Iris pigment epithelial cell (primary cell): ENCODE measurements at places on chromosomes 6 and 20.
A peak's percentile ranks its signal among the peaks of the same experiment; 100 is the strongest.

DNA sequence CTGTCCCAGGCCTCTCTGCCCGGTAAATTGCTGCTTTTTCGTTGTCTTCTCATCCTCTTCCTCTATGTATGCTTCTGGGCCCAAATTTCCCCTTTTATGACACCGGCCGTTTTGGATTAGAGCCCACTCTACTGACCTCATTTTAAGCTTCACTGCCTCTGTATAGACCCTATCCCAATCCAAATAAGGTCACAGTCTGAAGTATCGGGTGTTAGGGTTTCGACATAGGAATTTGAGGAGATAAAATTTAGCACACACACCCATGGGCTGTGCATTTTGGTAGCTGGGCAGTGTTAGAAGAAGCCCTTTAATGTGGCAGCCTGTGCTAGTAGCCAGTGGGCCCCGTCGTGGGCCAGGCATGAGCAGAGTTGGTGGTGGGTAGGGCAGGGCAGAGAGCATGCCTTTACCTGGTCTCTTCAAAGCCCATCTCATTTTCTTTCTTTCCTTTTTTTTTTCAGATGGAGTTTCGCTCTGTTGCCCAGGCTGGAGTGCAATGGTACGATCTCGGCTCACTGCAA, 27.9 kb upstream of the EZR start:
- DNase-seq: no peak

DNA sequence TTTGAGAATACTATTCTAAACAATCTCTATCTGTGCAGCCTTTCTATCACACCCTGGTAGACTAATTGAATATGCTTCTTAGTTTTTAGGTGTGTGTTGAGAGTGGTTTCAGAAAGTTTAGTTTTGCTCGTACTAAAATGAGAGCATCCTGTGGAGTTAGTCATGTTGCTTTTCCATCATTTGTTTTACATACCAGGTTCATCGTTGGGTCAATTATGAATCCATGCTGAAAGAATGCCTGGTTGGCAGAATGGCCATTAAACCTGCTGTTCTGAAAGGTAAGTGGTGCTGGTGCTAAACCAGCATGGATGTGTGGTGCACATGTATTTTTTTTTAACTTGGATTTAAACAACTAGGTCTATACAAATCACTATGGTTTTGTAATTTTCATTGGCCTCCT, 49.3 kb downstream of the CYB5R4 start:
- peak; percentile 74 for DNase-seq

GRCh38 chr6:127967708-127968107, 66.8 kb upstream of the THEMIS start:
- no peak for DNase-seq

DNA sequence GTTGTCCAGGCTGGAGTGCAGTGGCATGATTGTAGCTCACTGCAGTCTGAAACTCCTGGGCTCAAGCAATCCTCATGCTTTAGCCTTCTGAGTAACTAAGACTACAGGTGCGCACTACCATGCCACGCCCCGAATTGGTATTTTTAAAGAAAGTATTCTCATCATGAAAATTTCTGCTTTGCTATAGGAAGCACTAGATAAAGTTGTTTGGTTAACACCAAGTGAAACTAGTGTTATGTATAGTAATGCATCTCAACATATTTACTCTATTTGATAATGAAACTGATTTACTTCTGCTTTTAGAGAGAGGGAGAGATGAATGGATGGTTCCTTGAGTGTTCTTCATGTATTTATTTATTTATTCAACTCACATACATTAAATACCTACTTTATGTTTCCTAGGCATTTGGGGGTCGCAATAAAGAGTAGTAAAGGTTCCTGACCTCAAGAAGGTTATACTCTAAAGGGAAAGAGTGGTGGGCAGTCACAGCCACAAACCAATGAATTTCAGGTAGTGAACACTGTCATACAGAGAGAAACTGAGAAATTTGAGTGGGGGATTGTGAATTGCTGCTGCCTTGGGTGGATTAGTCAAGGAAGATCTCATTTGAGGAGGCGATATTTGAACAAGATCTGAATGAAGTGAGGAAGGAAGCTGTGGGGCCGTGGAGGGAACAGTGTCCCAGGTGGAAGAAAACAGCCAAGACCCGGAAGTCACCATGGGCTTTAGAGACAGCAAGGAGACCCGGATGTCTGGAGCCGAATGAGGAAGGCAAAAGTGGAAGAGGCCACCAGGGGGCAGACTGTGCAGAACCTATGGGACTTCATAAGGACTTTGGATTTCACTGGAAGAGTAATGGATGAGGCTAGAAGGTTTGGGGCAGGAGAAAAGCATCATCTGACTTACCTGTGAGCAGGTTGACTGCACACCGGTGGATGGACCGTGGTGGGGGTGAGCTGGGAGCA, 185.6 kb downstream of the TSHZ2 start:
- DNase-seq: peak; percentile 55

- peak; percentile 74 for DNase-seq
Measured at GRCh38 chr6:26554697-26555504, 16.7 kb downstream of the HMGN4 start.

DNA sequence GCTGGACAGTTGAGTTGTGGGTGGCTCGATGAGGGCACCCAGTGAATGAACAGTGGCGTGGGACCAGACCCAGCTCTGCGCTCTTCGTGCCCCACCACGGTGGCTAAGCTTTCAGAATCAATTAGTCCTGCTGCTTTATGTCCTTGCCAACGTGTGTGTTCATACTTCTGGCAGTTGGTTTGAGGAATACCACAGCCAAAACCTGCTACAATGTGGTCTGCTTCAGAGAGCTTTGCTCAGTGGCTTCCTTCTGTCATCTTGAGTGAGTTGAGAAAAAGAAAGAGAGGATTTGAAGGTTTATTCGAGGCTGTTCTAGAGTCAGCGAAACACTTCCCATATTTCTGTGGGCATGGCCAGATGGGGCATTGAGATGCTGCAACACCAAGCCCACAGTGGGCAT, 39.5 kb upstream of the SLC22A2 start:
- no peak for DNase-seq

DNA sequence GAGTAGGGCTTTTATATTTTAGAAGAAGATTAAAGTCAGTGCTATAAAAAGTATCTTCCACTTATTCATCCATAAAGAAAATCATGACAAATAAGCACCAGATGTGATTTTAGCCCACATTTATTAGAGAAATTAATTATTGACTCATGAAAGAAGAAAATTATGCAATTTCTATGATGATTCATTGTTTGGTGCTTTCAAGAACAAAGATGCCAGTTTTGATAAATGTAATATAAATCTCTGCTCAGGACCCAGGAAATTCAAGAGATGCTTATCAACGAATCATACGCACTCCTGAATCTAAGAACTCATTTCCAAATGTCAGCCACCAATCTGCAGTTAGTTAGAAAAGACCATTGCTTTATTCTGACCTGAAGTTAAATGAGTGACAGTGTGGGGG, 211.4 kb downstream of the ARHGAP18 start:
- peak; percentile 77 for DNase-seq

DNA sequence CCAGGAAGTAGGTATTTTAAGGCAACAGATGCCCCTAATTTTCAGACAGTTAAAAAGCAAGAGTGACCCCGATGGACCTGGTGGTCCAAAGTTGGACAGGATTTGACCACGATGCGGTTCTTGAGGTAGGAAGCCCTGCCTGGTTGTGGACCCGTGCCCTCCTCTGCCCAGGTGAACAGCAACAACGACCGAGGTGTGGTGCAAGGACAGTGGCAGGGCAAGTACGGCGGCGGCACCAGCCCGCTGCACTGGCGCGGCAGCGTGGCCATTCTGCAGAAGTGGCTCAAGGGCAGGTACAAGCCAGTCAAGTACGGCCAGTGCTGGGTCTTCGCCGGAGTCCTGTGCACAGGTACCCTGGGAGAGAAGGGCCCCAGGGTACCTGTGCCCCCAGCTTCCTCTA, 18.7 kb downstream of the TGM6 start:
- no peak for DNase-seq

GRCh38 chr6:132322398-132322797, 78.9 kb downstream of the MOXD1 start:
- DNase-seq: peak; percentile 78

GRCh38 chr20:29873946-29874345, 1383.5 kb upstream of the DEFB115 start:
- peak; percentile 41 for DNase-seq

GRCh38 chr20:7180256-7181045, 413.0 kb downstream of the BMP2 start:
- DNase-seq: peak; percentile 67

DNA sequence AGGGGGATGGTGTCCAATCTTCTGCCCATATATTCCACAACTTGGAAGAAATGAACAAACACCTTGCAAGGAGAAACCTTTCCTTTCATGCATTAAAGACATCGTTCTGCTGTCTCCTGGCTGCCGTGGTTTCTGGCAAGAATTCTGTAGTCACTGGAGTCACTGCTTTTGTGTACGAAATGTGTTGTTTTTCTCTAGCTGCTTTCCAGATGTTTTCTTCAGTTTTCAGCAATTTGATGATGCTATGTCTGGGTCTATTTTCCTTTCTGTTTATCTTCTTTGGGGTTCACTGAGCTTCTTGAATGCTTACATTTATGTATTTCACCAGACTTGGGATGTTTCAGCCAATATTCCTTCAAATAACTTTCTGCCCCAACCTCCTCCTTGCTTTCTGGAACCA, 40.6 kb upstream of the SLCO4A1 start:
- DNase-seq: no peak

DNA sequence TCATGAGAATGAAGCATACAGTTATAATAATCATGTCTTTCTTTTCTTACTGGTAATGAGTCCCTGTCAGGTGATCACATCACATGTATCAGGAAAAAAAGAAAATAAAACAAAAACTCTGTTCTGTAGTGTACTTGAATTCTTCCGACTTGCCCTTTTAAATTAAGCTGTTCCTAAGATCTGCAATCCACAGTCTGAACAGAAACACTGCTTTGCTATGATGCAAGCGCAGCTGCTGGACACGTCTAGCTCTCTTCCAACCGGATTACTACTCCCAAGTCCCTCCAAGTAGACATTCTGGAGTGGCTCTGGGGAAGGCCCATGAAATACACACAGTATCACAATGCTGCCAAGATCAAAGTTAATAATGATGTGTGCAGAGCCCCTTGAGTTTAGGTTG, 83.7 kb downstream of the FYN start:
- DNase-seq: peak; percentile 81

- DNase-seq: no peak
Measured at GRCh38 chr6:30071858-30072257, 3.7 kb downstream of the RNF39 start.

GRCh38 chr6:144867761-144868160, 582.6 kb downstream of the UTRN start:
- DNase-seq: no peak

GRCh38 chr20:60108397-60108796, 150.2 kb downstream of the CDH26 start:
- DNase-seq: peak; percentile 12

DNA sequence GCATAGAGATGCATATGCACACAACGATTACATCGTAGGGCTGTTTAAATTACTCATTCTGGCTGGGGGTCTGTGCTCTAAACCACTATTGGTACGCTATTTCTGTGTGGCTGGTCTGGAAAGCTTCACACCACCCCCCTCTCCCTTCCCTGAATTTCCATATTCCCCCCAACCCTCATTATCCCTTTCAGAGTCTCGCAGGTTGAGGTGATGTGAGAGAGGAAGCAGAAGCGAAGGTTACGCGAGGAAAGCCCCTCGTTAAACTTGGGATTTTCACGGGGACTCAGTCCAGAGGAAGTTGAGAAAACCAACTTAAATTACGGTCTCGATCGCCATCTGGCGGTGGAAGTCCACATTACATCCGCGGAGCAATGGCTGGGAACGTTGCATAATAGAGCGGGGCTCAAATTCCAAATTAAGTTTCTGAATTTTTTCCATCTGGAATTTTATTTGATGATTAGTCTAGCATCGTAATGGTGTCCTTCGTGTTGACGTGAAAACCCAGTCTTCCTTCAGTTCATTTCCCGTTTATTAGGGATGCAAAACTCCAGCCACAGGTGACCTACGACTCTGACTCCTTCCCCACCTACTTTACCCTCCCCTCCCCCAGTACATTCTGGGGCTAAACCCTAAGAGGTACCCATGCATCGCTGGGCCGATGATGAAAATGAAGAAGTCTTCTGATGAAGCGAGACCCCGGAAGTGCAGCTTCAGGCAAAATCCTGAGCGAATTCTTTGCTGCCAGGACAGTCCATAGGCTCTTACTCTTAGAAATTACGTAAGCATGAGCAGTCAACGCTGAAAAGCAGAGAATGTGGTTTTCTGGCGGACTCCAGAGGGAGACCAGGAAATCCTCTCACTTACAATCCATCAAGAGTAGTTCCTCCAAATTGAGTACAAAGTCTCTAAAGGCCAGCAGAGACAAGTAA, 19.7 kb downstream of the HLA-DOB start:
- peak; percentile 45 for DNase-seq

DNA sequence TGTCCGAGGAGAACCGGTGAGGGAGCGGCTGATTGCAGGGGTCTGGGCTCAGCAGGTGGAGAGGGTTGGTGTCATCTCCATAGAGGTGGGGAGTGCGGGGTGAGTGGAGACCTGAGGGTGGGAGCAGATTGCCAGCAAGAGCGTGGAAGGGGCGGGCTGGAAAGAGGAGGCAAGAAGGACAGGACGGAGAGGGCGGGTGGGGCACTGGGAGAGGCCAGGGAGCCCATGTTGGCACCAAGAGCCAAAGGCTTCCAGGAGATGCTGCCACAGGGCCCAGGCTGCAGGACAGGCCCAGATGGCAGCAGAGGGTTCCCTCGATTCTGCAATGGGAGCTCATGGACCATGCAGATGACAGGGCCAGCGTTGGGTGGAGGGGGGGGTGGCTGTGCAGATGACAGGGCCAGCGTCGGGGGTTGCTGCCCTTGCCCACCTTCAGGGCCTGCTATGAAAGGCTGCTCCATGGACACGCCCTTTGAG, 105.4 kb downstream of the TMEM242 start:
- no peak for DNase-seq

GRCh38 chr6:170041526-170041925, 249.4 kb downstream of the DLL1 start:
- no peak for DNase-seq

DNA sequence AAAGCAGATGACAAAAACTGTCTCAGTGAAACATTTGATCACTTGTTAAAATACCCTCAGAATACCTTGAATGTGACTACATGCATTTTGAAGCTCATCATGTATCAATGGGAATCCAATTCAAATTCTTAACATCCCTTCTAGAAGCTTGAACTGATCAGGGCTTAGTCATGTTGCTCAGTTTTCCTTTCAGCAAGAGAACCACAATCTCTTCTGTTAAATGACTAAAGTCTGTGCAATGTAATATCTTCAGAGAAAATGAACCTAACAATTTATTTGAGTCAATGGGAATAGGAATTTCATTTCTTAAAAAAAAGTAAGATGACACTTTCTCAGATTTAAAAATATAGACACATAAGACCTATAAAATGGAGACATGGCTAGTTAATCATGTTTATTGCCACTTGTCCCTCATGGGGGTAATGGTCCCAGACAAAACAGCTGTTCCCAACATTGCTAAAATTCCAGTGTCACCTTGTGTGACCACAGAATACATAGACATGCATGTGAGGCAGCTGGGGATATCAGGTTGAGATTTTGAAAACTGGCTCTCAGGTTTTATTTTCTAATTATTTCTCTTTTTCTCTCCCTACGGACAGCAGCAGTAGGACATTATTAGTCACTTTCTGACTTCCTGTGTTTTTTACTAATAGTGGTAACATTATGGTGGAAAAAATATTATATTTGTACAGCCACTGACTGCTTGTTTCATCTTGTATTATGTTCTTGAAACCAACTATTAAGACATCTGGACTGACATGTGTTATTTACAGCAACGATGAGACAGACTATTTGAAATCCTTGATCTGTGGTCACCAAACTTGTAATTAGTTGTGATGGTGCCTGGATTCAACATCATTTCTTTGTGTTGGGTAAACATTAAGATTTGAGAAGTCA, 192.5 kb downstream of the COL9A1 start:
- peak; percentile 16 for DNase-seq
